PC-9 (cell line): ENCODE measurements at places on chromosomes 12 and 14.

- DNase-seq, result no peak
- H3K27ac ChIP-seq, result no peak overlapping the region
- H3K4me1 ChIP-seq, result peaks cover 33% of the 10 kb centered on the region
- H3K4me3 ChIP-seq, result no peak overlapping the region
- no peaks in the 10 kb centered on the region for H3K36me3 ChIP-seq
Measured at GRCh38 chr12:53991077-53991460, 6.1 kb downstream of the HOXC10 start.

GRCh38 chr12:65189028-65189718 lies 19.8 kb downstream of the LEMD3 start:
- no peak for DNase-seq
- no peak overlapping the region for H3K27ac ChIP-seq
- H3K4me3 ChIP-seq, result no peak overlapping the region

DNA sequence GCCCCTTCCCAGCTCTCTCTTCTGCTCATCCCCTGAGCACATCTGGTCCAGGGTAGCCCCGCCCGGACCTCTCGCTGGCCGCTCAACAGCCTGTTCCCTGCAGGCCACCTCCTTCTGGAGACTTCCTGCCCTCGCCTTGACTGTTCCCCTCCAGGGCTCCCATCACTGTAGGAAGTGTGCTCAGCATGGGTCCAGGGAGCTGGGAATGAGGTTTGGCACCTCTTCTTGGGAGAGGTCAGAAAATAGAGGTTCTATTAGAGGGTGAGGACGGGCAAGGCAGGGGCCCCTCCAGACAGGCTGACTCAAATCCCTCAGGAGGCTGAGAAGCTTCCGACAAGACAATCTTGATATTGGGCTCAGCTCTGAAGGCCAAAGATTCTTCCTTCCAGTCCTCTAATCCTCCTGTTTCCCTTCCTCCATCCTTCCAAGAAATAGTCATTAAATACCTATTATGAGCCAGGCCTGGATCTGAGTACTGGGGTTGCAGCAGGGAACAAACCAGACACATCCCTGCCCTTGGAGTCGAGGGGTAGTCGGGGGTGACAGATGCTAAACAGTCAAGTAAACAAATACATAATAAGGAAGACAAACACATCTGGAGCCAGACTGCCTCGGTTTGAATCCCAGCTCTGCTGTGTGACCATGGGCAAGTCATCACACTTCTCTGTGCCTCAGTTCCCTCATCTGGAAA lies 30.6 kb downstream of the CMKLR1 start:
- H3K36me3 ChIP-seq, result no peaks in the 10 kb centered on the region
- H3K27me3 ChIP-seq, result peaks cover 57% of the 10 kb centered on the region
- H3K27ac ChIP-seq, result no peak overlapping the region
- no peak for DNase-seq

DNA sequence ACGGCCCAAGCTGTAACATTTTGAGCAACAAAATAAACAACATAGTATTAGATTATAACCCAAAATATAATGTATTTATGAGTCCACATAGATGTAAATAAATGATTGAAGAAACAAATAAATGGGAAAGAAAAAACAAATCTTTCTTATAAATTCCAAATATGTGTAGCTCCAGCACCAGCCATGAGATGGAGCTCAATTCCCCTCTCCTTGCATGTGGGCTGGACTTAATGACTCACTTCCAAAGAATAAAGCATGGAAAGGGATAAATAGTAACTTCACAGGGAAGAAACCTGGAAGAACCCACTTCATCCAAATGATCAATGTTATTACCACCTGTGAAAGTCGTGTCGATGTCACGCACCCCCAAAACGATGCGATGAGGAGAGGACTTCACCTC lies 158.8 kb downstream of the RPAP3 start:
- no peak overlapping the region for H3K4me3 ChIP-seq
- no peaks in the 10 kb centered on the region for H3K36me3 ChIP-seq
- no peak overlapping the region for H3K27ac ChIP-seq
- H3K27me3 ChIP-seq, result no peaks in the 10 kb centered on the region
- no peaks in the 10 kb centered on the region for H3K4me1 ChIP-seq

DNA sequence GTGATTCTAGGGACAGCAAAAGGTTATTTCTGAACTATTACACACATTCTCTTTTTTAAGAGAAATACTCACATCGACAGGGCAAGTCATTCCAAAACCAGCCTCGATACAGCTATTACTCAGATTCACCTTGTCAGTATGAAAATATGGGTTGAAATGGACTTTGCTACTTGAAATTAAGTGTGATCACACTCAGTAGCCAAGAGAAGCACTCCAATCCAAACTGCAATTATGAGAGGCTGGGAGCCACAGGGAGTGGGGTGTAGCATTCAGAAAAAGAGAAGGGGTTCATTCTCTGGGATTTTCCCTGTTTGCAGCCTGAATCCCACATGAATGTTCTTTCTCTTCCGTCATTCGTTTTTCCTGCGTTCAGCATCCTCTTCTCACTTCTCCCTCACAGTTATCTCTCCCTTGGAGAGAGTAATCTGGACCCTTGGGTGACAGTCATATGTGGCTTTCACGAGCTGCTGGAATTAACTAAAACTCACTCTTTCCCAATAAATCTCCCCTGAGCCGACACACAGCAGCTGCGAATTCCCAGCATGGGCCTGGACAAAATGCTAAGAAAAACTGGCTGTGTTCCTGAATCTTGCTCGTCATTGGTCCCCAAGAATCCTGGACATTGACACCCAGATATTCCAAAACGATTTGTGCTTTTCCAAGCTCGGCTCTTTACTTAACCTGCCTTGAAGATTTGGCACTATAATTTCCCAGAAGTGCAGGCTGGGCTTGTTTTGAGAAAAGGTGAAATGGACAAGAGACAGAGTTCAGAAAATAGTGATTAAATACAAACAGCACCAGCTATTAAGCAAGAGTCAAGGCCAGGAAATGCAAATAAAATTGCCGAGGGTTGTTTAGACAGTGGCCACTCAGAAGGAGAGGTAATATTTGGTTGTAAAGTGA lies 199.5 kb upstream of the PLEKHG7 start:
- H3K4me1 ChIP-seq, result no peaks in the 10 kb centered on the region
- H3K36me3 ChIP-seq, result no peaks in the 10 kb centered on the region
- no peak overlapping the region for H3K4me3 ChIP-seq
- H3K27ac ChIP-seq, result no peak overlapping the region

DNA sequence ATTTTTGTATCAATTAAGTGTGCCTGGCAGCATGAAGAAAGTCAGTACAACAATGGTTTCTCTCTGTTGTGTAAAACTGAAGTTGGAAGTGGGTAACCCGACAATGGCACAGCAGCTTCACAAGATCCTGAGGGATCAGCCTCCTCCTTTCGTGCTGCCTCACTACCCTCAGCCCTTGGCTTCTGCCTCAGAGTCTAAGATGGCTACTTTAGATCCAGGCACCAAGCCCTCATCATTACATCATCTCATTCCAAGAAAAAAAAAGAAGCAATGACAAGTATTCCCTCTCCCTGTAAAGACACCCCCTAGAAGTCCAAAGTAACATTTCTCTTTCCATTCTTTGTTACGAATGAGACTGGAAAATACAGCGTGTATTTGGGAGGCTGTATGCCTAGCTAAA lies 92.6 kb downstream of the DNAI7 start:
- no peaks in the 10 kb centered on the region for H3K27me3 ChIP-seq
- no peak overlapping the region for H3K4me3 ChIP-seq
- no peak for DNase-seq
- H3K4me1 ChIP-seq, result 0 out of 2 replicates have a peak, but pooled peaks cover 5% of the 10 kb centered on the region
- H3K27ac ChIP-seq, result no peak overlapping the region
- H3K36me3 ChIP-seq, result no peaks in the 10 kb centered on the region

DNA sequence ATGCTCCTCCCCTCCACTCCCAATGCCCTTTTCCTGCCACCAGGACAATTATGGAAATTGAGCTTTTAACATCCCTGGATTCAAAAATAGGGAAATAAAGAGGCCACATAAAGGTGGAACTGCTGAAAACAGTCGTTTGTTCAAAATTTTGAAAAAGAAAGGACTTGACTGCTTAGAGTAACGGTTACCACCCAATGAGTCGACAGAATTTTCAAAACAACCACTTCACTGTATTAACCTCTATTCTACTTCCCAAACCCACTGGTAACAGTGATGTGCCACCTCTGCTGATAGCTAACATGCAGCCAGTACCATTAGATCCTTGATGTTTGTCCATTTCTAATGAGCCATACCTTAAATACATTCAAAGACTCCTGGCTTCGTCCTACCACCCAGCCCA lies 4.9 kb downstream of the ST8SIA1 start:
- H3K36me3 ChIP-seq, result no peaks in the 10 kb centered on the region
- no peak overlapping the region for H3K27ac ChIP-seq
- no peak for DNase-seq
- H3K4me3 ChIP-seq, result no peak overlapping the region
- no peaks in the 10 kb centered on the region for H3K27me3 ChIP-seq

GRCh38 chr12:44294649-44295048 lies 458.8 kb downstream of the TMEM117 start:
- no peak overlapping the region for H3K27ac ChIP-seq
- no peak overlapping the region for H3K4me3 ChIP-seq
- H3K27me3 ChIP-seq, result no peaks in the 10 kb centered on the region
- DNase-seq, result no peak
- no peaks in the 10 kb centered on the region for H3K36me3 ChIP-seq
